ENCODE measurements at places on chromosomes 7 and 10.

DNA sequence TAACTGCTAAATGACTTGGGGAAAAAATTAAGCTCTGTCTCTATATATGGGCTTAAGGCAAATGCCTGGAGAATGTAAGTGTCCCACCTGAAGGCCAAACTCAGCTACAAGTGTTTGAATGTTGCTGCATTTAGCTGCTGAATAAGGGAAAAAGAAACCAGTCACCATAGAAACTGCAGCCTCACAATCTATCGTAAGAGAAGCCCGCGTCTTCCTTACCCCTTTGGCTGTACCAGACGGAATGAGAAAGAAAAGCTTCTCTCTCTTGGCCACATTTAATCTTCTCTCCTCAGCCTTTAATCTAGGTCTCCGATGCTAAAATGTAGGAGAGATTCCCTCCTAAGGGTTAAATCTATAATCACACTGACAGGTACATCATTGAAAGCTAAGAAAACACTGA lies 147.2 kb downstream of the SFMBT2 start:
- DNase-seq, result no peak

GRCh38 chr7:142885311-142886230 lies at the start of gene TRPV6:
TRPV6 (minus strand) TSS chr7:142885745.
- no peak for DNase-seq

DNA sequence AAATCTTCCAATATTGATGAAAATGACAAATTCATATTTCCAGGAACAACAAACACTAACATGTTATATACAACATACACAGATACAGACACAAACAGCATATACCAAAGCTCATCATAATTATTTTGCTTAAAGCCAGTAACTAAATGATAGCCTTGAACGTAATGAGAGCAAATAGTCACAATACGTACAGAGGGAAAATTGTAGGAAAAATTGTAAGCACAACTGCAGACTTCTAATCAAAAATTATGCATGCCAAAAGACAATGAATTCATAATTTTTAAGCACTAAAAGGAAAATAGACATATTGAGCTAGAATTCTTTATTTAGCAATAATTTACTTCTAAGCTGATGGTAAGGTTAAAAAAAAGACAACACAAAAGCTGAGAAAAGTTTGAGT lies 1466.9 kb upstream of the CELF2 start:
- DNase-seq, result no peak

GRCh38 chr10:11262494-11263345 lies 245.0 kb downstream of the CELF2 start:
- no peak for DNase-seq

DNA sequence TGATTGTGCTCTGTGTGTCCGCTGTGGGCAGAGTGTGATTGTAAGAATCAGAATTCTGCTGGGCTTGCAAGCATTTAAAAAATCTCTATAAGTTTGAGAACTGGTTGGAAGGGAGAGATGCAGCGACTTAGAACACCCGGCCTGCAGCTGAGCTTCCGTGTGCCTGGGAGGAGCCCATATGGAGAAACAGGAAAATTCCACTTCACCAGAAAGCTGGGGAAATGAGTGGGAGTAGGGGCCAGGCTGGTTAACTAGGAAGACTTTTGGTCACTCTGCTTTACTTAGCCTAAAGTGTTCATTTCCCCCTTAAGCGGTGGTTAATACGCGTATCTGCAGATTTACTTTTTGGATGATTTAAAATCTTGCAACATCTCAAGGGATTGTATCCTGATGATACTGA lies 72.2 kb downstream of the TCF7L2 start:
- DNase-seq, result no peak

- DNase-seq, result peak; percentile 77
These were observed 350.0 kb downstream of the CRPPA start for GRCh38 chr7:16071246-16071857.

- DNase-seq, result no peak
These were observed 138.2 kb upstream of the SORCS3 start for GRCh38 chr10:104502907-104503306.

Measured in RKO (cell line).